ENCODE measurements at places on chromosomes 6 and 20.
A peak's percentile ranks its signal among the peaks of the same experiment; 100 is the strongest.

DNA sequence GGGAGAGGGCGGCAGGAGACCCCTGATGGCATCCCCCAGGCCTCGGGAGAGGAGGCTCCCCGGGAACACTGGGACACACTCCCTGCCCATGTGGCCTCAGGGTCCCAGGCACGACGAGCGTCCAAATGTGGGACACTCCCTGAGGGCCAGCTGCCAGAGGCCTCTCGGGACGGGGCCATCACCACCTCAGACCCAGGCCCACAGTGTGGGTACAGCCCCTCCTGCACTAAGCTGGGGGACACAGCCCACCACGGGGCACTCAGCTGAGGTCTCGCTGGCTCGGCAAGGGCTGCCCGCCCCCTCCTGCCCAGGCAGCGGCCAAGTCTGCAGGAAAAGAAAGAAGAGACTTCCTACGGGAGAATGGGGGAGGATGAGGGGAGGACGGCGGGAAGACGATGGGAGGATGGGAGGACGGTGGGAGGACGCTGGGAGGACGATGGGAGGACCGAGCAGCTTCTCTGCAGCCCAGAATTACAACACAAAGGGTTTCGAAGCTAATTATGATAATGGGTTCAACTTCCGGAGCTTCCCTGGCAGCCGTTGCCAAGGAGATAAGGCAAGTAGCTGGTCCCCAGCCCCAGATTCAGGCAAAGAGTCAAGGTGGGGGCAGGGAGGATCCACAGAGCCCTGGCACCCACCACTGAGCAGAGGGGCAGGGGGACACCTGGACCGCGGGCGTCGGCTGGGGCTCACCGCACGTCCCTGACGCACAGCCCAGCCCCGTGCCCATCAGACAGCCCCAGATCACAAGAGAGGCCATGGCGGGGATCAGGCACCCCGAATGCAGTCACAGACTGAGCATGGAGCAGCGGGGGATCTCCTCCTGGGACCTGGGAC, 17.5 kb downstream of the KCNQ2 start:
- no peak for DNase-seq

DNA sequence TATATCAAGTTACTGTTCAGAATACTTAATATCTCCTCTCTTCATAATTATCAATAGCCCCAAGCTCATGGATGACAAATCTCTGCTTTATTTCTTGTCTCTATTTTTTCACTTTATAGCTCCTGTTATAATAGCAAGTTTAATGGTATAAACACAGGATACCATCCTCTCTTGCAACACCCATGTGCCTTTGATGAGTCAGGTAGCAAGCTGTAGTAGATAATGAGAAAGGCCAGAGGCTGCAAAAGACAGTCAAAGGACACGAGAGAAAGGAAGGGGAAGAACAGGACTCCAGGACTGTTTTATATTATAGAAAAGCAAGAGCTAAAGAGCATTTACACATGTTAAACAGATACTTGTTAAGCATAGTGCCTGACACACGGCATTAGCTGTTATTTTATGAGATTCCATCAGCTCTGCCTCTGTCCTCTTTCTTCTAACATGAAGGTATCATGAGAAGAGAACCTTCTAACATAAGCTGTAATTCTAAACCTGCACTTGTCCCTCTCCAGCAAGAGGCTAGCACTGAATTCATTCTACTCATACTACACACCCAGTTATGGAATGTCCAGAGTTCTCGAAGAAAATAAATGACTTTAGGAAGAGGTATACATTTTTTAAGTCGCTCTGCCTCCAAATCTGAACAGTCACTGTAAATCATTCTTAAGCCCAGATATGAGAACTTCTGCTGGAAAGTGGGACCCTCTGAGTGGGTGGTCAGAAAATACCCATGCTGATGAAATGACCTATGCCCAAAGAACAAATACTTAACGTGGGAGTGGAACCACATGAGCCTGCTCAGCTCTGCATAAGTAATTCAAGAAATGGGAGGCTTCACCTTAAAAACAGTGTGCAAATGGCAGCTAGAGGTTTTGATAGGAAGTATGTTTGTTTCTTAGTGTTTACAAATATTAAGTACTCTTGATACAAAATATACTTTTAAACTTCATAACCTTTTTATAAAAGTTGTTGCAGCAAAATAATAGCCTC, 45.0 kb downstream of the NT5E start:
- DNase-seq, result peak; percentile 20

- no peak for DNase-seq
Measured at GRCh38 chr6:138970856-138971425, 17.1 kb downstream of the REPS1 start.

- DNase-seq, result peak; percentile 63
Measured at GRCh38 chr6:125300992-125301434, 754 bp downstream of the HDDC2 start.

DNA sequence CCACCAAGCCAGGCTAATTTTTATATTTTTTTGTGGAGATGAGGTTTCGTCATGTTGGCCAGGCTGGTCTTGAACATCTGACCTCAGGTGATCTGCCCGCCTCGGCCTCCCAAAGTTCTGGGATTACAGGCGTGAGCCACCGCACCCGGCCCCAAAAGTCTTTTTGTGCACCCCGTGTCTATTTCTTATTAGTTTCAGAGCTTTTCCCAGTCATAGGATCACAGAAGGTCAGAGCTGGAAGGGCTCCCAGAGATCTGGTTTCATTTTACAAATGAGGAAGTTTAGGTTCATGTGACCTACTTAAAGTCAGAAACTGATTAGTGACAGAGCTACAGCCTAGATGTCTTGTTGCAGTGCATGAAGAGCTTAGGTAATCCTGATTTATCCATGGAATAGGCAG, 1.6 kb upstream of the OGFRL1 start:
- DNase-seq, result peak; percentile 77

- no peak for DNase-seq
Measured at GRCh38 chr6:47919875-47920274, 138.0 kb downstream of the OPN5 start.

GRCh38 chr6:164700497-164700896, 608.9 kb downstream of the C6orf118 start:
- no peak for DNase-seq

DNA sequence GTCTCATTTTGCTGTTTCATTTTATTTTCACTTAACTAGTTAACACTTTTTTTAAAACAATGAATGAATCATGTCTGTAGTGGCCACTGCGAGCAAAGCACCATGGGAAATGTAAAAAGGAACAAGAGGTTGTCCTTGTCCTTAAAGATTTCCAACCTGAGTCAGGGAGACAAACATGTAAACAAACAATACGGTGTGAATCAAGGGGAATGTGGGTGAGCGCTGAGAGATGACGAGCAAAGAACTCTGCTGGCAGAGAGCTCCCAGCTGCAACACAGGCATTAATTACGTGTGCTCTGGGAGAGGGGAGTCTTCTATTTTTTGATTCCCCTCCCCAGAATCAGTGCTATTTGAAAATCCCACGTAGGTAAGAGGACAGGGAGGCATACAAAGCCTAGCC, 84.3 kb downstream of the ATXN1 start:
- no peak for DNase-seq

GRCh38 chr6:110055387-110055735, 77.2 kb downstream of the GPR6 start:
- no peak for DNase-seq

DNA sequence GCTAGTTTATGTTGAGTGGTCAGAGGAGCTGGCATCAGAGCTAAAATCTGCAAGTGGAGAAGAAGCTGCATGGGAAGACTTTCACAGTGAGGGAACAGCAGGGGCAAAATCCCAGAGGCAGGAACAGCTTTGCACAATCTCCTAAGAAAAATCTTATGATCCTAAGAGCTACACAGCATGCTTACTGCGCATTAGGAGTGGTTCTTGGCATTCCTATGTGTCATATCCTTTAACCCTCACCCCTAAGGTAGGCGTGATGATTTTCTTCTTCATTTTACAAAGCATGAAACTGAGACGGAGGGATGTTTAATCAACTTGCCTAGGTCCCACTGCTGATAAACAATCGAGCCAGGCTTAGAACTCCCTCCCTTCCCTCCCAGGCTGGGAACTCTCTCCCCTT, 313.6 kb upstream of the SULF2 start:
- no peak for DNase-seq

DNA sequence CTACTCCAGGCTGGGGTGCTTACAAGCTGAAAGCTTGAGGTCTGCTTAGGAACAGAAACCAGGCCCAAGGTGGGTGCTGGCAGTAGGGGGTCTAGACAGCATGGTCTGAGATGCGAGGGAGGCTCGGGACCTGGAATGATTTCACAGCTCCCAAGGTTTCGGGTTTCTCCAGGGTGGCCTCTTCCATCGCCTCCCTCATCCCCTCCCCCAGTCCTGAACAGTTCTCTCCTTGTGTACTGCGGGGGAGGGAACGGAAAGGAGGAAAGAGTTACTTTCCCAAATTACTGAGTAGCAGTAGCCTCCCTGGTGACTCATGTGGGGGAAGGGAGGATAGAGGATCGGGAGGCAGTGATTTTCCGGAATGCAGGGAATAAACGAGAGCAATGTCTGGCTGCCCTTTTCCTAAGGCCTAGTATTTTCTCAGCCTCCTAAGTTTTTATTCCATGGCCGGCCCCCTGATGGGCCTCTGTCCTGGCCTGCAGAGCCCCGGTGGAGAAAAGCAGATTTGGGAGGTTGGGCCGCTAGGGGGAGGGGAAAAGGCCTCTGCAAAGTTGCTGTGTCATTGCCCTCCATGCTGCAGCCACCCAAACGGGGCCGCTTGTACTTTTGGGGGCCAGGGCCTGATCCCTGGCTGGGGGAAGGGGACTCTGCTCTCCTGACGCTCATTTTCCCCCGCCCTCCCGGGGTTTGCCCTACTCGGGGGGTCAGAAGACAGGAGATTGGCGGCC, 1.5 kb downstream of the BRD2 start:
- DNase-seq, result peak; percentile 96

DNA sequence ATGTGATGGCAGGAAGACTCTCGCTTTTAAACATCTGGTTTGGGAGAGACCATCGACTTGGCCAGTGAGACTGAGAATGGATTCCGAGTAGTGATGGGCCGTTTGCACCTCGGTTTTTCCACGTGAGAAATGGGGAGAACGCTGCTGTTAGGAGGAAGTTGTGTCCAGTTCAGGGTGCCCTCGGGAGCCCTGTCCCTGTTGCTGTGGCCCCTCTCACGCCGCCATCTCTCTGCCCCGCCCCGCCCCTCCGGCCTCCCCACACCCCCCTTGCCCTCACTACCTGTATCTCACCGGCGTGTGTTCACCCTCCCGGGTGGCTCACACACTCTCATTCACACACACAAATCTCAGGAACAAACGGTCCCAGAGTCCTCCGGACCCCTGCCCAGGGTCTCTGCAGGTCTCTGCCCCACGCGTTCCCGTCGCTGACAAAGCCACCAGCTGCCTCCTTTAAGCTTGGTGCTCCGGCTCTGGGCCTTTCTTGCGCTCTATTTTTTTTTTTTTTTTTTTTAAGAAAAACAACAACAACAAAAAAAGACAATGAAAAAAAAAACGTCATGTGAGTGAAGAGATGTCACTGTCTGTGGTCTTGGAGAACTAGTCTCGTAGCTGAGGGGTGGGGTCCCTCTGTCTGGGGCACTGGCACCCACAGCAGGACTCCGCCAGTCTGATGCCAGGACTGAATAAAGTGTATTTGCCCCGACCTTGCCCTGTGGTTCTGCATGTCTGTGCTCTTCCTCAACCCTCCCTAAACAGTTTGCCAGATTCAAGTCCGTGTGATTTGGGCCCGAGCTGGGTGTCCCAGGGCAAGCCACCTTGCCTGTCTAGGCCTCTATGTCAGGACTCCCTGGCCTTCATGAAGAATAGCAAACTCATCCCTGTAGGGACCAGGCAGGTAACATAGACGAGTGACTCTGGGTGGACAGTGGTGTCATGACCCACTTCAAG, 2.9 kb downstream of the SOX12 start:
- peak; percentile 67 for DNase-seq

DNA sequence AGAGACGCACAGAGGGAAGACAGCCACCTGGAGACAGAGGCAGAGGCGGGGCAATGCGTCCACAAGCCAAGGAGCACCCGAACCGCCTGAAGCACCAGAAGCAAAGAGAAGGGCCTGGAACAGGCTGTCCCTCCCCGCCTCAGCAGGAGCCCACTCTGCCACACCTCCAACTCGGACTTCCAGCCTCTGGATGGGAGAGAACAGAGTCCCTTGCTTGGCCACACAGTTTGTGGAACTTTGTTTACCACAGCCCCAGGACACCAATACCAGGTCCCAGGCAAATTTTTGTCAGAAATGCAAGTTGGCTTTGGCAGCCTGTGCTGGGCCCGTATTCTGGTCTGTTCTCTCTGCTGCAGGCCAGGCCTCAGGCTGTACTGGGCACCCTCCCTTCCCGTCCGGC, 87.5 kb upstream of the RPS6KA2 start:
- DNase-seq, result no peak

- no peak for DNase-seq
Measured at GRCh38 chr6:23534351-23534750, 591.7 kb upstream of the NRSN1 start.

GRCh38 chr6:49570474-49571079, 20.1 kb downstream of the C6orf141 start:
- DNase-seq, result peak; percentile 64

DNA sequence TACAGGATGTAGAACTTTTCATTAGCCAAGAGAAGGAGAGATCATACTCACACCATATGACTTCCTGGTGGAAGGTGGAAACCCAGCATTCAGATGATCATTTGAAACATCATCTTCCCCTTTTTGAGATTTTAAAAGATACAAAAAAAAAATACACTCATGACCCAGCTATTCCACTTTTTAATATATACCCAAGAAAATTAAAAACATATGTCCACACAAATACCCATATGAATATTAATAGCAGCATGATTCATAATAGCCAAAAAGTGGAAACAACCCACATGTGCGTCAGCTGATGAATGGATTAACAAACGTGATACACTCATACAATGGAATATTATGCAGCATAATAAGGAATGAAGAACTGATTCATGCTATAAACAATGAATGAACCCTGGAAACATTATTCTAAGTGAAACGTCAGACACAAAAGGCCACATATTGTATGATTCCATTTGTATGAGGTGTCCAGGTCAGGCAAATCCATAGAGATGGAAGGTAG, 130.0 kb upstream of the SGK1 start:
- no peak for DNase-seq

- no peak for DNase-seq
Measured at GRCh38 chr20:54585217-54585616, 109.8 kb downstream of the DOK5 start.

DNA sequence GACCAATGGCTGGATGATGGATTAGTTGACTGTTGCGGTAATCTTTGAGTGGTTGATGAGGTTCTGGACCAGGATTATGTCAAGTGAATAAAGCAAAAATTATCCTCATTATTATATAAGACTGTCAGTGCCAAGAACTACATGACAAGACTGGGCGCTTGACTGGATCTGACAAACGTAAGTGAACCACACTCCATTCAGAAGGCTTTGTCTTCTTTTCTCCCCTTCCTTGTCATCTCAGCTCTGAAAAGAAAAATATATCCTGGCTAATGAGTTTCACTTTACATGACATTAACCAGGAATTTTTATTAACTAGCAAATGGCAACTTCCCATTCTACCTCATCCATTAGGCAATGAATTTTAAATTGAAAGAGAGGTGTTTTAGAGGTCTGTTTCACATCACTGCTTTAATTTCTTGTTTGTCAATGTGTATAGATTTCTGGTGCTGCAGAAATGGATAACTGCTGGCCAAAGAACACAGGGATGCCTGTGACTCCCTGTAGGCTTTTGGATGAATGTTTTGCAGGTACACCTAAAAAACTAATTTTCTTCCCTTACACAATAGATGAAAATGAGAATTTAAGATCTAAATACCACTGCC, 150.1 kb downstream of the ELOVL4 start:
- DNase-seq, result no peak
